H4 (cell line): ENCODE measurements at places on chromosomes 2 and 18. TPM values are rescaled to one million over a fixed set of nuclear protein-coding genes. Genes with fewer than 3 reads are reported as not detected.

Gene TMEM87B
- total RNA-seq, result 9.3 and 20.2 TPM in 2 replicates

Gene KIAA2012
- not detected in 2 replicates for total RNA-seq

Gene CD226
- 0.02 and 0.23 TPM in 2 replicates for total RNA-seq

Gene GPD2
- total RNA-seq, result 72.2 and 84.6 TPM in 2 replicates

Gene RAB6C
- not detected in 2 replicates for total RNA-seq
